ENCODE measurements at places on chromosomes 12 and 14.
A peak's percentile ranks its signal among the peaks of the same experiment; 100 is the strongest.

GRCh38 chr14:34507459-34507858 lies 32.0 kb downstream of the EAPP start:
- no peak for DNase-seq

- peak; percentile 60 for DNase-seq
Measured at GRCh38 chr12:116261525-116262100, 15.9 kb downstream of the MED13L start.

GRCh38 chr14:94043756-94044475 lies 17.8 kb downstream of the OTUB2 start:
- no peak for DNase-seq

- no peak for DNase-seq
Measured at GRCh38 chr12:113896194-113896593, 69.9 kb downstream of the RBM19 start.

DNA sequence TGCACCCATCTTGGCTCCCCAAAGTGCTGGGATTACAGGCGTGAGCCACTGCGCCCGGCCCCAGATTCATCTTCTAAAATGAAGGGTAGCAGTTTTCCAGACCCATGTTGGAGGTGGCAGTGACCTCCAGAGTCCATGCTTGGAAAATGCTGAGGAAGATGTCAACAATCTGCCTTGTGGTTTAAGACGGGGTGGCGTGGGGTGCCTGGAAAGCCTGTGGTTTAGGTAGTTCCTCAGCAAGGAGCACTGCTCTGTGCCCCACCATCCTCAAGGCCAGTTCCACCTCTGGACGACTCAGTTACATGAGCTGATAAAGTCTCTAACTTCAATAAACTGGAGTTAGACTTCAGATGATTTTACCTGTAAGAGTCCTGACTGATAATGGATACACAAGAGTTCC lies 48.6 kb downstream of the DRAM1 start:
- no peak for DNase-seq

GRCh38 chr14:86430853-86431252 lies 900.9 kb downstream of the FLRT2 start:
- peak; percentile 1 for DNase-seq

GRCh38 chr14:72126561-72126960 lies 194.3 kb downstream of the RGS6 start:
- no peak for DNase-seq

- DNase-seq, result no peak
Measured at GRCh38 chr12:76152181-76152807, 67.8 kb upstream of the NAP1L1 start.

GRCh38 chr14:30191639-30192279 lies 264.1 kb upstream of the PRKD1 start:
- DNase-seq, result peak; percentile 42

DNA sequence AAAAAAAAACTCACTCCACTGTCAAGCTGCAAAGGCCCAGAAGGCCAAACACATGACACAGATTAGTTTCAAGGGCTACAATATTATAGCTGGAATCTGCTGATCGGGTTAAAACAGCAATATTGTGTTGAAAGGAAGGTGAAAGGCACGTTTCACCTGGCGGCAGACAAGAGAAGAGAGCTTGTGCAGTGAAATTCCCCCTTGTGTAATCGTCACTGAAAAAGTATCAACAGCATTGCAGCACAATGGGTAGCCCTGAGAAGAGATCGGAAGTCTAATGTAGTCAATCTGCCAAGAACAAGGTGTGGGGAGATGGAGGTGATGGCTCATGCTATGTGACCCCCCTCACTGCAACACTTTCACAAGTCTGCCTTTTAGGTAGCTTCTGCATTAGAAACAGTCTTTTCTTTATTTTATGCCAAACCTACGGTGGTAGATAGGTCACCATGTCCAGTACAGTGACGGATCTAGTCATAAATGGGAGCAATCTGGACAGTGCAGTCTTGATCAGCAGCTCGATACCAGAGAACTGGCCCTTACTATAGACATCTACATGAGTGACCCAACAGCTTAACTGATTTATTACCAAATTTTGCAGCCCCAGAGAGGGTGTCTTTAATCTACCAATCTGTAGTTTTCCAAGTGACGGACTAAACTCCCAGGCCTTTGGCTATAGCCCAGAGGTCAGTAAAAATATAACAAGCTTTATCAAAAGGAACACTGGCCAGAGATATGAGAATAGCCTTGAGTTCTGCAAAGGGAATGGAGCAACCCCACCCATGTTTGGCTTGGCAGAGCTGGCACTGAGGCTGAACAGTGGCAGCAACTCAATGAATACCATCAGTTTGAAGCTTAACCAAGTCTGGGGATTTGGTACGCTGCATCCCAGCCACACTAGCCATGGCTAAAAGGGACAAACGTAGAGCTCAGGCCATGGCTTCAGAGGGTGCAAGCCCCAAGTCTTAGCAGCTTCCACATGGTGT lies 35.4 kb downstream of the SPTSSA start:
- no peak for DNase-seq

GRCh38 chr14:102778338-102779083 lies 1.3 kb downstream of the TRAF3 start:
- peak; percentile 49 for DNase-seq

- DNase-seq, result peak; percentile 5
Measured at GRCh38 chr12:10612110-10612509, 1.3 kb downstream of the MAGOHB start.

DNA sequence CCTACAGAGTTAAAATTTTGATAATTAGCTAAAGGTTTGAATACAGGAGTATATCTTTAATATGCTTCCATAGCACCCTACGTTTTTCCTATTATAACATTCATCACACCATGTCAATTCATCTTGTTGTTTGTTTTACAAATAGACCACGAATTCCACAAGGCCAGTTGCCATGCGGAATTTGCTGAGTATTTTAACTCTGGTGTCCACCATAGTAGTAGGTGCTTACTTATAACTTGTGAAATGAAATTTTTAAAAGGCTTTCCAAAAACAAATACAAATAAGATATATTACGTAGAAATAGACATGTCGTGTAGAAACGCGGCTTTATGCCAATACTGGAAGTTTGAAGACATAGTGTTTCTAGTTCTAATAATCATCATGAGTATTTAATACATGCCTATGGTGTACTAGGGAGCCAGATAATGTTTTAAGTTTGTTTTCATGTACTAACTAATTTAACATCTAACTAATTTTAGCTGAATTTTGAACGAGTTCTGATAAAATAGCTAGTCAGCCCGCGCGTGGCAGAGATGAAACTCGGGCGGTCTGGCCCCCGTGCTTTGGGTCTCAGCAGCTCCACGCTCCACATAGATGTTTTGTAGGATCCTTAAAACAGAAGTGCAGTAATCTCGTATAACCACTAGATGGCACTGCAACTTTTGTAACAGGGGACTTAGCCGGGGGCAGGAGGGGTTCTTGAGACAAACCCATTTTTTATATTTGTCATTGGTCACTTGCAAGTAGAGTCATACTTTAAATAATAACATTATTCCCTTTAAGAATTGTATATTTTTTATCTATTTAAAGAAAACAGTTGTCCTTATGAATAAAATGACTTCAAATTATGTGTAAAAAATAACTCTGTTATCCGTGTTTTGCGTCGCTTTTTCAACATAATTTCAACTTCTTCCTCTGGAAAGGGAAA lies 10.2 kb downstream of the CD69 start:
- DNase-seq, result peak; percentile 37

- no peak for DNase-seq
Measured at GRCh38 chr14:70886421-70887206, 20.6 kb upstream of the PCNX1 start.

DNA sequence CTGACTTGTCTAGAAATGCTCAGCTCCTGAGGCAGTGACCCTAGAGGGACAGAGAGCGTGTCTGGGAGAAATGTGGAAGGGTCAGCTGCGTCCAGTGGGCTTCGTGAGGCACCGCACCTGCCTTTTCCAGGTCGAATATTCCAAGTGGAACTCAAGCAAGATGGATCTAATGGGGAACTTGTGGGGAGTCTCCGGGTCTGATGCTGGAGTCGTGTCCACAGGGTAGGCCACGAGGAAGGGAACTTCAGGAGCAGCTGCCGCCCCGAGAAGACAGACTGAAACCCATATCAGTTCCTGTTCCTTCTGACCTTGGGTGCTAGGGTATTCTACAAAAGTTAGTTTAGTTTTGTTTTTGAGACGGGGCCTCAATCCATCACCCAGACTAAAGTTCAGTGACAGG lies 67.5 kb downstream of the TNFAIP2 start:
- DNase-seq, result no peak

DNA sequence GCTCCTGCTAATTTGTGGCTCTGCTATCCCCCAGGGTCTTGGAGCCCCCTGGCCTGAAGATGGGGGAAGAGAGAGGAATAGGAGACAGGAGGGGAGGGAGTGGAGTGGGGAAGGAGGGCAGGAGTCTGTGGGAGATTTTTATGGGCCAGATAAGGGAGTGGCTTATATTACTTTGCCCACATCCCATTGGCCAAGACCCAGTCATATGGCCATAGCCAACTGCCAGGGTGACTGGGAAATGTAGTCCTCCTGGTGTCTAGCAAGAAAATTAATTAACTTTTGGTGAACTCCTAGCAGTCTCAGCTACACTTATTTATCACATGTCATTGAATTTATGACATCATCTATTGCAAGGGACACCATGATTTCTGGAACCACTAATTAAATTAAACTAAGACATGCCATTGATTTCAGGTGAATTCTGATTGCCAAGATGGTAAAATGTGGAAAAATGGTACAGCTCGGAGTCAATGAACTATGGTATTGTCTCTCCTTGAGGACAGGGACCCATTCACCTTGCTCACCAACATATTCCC lies 50.3 kb downstream of the ESRRB start:
- no peak for DNase-seq

DNA sequence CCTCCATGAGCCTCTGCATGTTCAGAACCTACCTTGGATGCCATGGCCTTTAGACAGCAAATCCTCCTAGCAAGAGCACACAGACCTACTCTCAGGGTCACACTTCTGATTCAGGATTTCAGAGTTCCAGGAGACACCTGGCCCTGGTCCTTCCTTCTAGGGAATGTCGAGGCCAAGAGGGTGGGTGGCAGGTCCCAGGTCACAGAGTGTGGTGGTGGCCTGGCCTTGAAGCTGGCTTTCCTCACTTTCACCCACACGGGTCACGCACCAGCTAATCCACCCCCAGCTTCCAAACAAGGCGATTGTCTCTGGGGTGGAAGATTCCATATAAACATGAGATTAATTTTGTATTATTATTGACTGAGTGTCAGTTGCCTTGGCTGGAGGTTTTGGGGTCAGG lies 328.3 kb upstream of the RTL1 start:
- DNase-seq, result no peak

- DNase-seq, result no peak
Measured at GRCh38 chr12:126966498-126966897, 1300.5 kb upstream of the TMEM132C start.
